Stimulated activated CD4-positive, alpha-beta T cell treated with anti-CD3 and anti-CD28 coated beads, Interleukin-2, amount 100 ng/mL, for 24 hours (primary cell): ENCODE measurements at places on chromosomes 4 and X.

DNA sequence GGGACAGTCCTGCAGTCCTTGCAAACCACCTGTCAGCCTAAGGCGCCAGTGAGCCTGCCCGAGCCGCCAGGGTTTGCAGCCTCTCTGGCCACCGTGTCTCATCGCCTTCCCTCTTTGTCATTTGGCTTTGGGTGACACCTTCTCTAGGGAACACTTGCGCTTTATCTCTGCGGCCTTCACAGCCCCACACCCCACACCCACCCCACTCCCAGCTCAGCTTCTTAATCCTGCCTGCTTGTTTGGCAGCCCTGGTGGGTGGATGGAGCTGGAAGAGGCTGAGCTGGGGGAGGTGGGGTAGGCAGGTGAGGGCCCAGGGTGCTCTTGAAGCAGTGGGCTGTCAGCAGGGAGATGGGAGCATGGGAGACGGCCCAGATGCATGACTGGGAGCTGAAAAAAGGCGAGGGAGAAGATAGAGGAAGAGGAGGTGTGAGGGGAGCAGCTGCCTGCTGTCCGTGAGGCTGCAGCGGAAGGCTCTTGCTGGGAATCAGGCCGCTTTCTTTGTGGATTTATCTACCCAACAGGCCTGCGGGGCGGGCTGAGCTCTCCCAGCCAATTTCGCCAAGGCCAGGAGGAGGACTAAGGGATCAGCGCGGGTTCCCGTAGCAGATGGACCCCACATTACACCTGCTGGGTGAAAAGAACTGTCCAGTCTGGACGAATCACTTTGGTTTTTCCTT is 97.5 kb upstream of the STOX2 start:
- DNase-seq: no peak

DNA sequence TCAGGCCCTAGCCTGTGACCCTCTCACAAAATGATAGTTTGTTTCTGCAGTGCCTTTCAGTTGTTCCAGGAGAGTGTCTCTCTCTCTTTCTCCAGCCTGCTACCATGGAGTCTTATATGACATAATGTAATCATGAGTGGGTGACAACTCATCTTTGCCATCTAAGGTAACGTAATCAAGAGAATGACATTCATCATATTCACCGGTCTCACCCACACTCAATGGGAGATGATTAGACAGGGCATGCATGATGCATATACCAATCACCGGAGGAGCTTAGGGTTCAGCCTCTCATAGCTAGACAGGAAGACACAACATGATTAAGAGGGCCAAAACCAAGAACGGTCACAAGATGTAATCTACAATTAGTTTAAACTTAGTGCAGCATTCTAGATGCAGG is 97.1 kb upstream of the FAM9B start:
- no peak for DNase-seq

GRCh38 chr4:78647272-78647671 is 95.7 kb downstream of the ANXA3 start:
- no peak for DNase-seq

- DNase-seq: no peak
These were observed 45.2 kb upstream of the BCOR start for GRCh38 chrX:40143001-40143400.

DNA sequence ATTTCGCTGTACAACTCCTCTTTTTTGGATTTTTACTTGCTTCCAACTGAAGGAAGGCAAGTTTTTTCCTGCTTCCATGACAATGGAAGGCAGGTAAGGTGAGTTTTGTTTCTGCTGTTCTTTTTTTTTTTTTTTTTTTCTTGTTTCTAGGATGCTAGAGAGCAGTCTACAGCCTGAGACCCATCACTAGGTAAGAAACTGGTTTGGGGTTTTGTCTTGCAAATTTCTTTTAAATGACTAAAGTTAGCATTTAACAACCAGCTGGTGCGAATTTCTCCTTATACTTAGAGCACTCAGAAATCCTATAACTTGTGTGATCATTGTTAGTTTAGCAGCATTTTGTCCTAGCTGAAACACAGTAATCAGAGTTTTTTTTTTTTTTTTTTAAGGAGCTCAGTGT is 378.4 kb upstream of the CNKSR2 start:
- no peak for DNase-seq

GRCh38 chr4:123997776-123998449 is 601.3 kb downstream of the SPRY1 start:
- no peak for DNase-seq

- no peak for DNase-seq
These were observed 8.8 kb downstream of the FNIP2 start for GRCh38 chr4:158777423-158778155.

DNA sequence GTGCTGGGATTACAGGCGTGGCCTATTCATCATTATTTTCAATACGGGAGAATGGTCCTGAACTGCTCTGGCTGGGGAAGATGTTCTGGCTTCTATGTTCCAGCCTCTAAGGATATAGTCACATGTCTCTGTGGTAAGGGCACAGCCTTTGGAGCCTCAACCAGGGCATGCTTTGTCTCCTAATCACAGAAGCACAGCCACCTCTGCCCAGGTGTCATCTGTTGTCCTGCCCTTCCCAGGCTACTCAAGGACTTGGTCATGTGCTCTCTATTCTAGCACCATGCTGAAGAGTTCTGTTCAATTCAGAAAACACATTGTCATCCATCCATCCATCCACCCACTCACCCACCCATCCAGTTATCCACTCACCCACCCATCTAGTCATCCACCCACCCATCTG is 29.5 kb downstream of the ASMTL start:
- no peak for DNase-seq

DNA sequence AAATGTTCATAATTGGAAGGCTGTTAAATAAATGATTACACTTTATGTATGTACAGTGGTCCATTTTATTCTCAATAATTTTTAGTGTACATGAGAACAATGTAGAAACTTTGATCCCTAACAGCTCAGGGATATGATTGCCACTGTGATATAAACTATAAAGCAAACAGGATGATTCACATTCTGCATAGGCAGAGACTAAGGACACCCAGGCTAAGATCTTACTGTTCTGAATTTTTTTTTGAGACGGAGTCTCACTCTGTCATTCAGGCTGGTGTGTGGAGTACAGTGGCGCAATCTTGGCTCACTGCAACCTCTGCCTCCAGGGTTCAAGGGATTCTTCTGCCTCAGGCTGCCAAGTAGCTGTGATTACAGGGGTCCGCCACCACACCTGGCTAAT is 186.6 kb downstream of the PDGFC start:
- no peak for DNase-seq
